ENCODE measurements at places on chromosomes 6 and 20.

- peak; percentile 94 for DNase-seq
These were observed 351.7 kb upstream of the ARID1B start for GRCh38 chr6:156425359-156426020.

GRCh38 chr6:121399966-121400365, 35.5 kb upstream of the GJA1 start:
- no peak for DNase-seq

DNA sequence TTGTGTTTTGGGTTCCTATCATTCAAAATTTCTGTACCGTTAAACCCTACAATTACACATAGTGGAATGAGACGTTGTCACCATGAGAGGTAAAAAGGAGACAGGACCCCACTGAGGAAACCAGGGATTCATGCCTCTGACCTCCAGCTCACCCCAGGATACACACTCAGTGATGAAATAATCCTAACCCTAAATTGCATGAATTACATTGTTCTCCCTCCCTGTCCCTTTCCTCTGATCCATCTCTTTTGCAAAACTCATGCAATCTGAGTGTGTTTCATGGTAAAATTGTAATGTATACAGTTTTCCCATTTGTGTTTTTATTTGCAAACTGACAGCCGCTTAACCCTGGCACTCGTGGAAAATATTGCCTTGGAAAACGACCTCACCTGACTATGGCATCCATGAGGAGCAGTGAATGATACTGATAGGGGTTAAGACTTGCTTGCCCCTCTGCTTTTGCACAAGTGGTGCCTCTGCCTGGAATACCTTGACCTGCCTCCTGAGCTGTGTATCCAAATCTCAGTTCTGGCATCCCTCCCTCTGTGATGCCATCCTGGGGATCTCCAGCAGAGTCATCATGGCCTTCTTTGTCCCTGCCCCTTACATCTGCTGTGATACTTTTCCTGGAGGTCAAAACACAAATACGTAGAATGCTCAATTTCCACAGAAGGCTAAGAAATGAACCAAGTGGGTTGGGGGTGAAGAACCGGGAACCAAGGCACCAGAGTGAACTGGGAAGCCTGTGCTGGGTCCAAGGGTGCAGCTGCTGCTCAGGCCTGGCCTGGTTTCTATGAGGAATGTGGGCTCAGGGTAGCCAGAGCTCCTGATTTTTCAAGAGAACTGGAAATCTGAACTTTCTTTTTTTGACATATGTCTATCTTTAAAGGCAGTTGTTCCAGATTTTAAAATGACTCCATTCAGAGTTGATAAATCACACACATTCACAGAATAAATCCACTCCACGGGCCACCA, 211.6 kb upstream of the ZNF217 start:
- DNase-seq = no peak

DNA sequence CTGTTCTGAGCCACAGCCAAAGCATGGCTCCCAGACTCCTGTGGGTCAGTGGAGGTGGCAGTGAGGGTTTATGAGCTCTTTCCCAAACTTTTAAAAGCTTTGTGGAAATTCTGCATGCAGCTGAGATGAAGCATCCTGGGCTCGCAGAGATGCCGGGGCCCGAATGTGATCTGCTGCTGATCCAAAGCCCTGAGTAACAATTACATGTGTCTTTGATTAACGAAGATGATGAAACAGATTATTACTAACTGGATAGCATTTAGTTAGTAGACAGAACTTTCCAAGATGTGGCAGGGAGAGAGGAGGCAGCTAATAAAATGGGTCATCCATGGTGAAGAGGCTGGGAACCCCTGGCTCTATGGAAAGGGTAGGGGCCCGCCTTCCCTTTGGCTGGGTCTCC, 43.9 kb upstream of the MDFI start:
- DNase-seq = peak; percentile 83

DNA sequence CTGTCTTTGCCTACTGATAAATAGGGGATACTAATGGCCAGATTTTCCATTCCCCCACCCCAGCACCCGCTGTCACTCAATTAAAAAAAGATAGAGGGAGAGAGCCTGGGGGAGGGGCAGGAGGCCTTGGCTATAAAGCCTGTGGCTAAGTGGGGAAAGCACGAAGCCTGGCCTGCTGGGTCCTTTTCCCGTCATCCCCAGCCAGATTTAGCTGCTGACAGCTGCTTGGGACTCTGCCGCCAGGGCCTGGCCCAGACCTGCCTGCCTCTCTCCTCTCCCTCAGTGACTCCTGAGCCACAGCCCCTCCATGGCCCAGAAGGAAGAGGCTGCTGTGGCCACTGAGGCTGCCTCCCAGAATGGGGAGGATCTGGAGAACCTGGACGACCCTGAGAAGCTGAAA, at the start of gene APOBEC2:
Gene APOBEC2 (plus strand): TSS at position 162 of the 400 bp plus-strand sequence. CDS start 146 bp downstream, at position 308.
- DNase-seq = no peak

- DNase-seq = no peak
These were observed 175.7 kb downstream of the DLL1 start for GRCh38 chr6:170114956-170115855.

GRCh38 chr6:53100561-53100960, 35.4 kb downstream of the FBXO9 start:
- peak; percentile 16 for DNase-seq

DNA sequence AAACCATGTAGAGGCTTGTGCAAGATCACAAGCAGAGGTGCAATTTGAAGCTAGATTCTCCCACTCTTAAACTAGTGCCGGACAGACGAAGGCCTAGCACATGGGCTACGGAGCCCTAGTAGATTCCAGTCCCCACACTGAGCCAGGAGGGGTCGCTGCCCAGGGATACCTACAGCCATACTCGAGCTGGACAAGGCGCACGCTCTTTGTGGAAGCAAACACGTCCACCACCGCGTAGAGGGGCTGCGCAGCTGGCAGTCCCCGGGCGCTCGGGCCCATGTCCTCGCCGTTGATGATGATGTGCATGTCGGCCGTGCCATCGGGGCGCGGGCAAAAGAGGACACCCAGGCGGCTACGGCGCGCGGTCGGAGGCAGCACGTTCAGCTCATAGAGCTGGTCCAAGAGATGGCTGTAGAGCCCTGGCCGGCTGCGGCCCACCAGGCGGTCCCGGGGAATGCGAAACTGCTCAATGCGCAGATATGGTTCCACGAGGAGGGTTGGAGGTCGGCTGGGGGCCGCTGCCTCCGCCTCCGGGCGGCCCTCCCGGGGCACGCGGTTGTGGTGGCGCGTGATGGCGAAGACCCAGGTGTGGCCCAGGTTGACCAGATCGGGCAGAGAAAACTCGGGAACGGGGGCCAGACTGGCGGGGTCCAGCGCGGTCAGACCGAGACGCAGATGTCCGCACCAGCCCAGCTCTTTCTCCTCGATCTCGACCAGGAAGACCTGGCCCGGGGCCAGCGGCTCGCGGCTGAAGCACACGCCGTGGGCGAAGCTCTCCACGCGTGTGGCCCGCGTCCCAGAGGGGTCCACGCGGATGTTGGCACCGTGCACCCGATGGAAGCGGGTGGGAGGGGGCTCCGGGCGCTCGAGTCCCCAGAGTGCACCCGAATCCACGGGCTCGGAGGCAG, 677 bp downstream of the NEURL2 start:
- peak; percentile 81 for DNase-seq

DNA sequence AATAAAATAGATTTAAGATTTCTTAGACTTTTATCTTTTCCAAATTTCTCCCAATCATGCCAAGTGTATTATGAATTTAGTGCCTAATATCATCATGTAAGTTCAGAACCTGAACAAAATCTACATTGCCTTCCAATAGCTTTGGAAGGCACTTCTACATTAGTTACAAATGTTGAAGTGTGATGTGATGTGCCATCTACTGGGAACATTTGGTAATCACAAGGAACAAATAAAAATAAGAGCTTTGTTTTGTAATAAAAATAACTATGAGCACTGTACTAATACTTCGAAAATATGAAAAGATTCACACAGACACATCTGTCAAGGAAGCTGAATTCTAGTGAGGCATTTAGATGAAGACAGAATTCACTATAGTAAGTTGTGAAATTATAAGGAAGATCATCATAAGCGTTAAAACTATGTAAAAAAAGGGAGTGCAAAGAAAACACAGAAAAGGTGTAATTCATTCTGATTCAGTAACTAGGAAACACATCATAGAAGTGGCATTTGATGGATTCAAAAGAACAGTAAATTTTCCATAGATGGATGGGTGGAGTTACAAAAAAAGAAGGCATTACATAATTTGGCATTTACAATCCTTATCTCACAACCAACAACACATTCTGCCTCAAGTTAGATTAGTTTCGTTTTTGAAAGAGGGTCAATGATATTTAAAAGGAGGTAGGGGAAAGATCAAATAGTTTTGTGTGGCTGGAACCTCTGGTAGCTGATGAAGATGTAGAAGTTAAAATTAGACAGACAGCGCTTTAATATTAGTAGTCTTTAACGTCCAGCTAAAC, 161.0 kb downstream of the ASCC3 start:
- peak; percentile 35 for DNase-seq

DNA sequence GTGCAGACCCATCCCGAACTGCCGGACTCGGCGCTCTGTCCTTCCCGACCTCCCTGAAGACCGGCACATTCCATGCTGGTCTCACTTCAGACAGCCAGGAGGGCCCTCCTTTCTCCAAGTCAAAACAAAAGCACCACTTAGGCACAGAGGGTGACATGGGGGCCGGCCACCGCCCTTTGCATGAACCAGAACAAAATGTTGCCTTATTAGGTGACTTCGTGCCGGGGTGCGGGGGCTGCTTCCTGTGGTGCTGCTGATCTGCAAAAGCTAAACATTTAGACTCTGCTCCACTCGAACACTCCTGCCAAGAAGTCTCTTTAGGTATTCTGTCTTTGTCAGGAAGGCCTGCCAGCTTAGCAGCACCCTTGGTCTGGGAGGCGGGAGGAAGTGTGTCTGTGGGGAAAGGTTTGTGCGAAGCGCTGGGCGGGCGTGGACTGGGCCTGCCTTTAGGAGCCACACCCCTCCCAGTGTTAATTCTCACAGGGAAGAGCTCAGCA, 133.8 kb downstream of the SMOC2 start:
- DNase-seq = no peak

- DNase-seq = no peak
These were observed 517 bp downstream of the ACTL10 start for GRCh38 chr20:33667245-33667675.

GRCh38 chr6:134722200-134722870, 227.6 kb downstream of the ALDH8A1 start:
- peak; percentile 87 for DNase-seq

DNA sequence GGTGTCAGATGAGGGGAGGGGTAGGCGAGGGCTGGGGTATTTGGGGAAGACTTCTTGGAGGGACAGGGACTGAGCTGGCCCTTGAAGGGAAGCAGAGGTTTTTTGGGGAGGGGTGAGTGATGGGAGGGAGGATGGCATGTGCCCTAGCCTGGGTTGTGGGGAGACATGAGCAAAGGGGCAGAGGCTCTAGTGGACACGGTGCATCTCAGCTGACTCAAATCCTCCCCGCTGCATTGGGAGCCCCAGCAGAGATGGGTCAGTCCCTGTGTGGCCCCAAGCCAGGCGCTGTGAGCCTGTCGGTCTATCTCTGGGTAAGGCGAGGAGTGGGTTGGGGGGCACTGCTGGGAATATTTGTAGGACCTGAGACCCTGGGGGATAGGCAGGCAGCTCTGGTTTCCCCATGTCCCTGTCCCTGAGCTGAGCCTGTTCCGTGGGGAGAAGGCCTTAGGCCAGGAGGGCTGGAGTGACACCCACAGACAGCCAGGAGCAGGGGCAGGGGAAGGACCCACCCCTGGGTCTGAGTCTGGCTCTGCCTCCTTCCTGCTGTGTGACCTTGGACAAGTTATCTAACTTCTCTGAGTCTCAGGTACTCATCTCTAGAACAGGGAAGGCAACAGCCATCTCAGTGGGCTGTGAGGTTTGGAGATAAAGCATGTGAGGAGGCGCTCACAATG, 36.0 kb downstream of the SPDEF start:
- no peak for DNase-seq

DNA sequence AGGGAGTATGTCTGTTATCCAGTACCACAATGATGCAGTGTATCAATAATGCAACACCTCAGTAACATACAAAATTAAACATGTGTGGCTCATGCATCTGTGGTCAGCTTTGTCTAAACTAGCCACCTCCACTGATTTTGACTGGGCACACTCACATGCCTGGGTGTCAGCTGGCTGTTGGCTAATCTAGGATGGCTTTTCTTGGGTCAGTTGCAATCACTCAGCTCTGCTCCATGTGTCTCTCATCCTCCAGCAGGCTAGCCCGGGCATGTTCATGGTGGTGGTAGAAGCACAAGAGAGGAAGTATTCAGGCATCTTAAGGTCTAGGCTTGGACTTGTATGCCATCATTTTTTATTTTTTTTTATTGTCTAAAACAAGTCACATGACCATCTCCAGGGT, 59.3 kb upstream of the JAG1 start:
- no peak for DNase-seq

DNA sequence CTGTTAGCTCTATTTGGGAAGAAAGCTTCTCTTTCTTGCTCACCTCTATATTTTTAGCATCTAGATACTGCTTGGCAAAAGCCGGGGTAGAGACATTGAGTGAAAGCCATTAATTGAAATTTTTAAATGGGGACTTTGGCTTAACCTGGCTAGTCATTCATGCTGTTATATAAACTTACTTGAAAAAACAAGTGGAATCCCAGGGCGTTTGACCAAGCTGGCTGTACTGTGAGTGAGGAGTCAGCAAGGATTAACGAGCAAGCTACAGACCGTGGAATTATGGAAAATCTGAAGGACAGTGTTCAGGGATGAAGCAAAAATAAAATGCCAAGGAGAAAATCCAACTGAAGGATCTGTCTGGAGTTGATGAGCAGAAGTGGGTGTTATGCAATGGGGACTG, 232.0 kb downstream of the GRM1 start:
- DNase-seq = no peak

- no peak for DNase-seq
These were observed 119.8 kb downstream of the RFX6 start for GRCh38 chr6:116996842-116997241.

DNA sequence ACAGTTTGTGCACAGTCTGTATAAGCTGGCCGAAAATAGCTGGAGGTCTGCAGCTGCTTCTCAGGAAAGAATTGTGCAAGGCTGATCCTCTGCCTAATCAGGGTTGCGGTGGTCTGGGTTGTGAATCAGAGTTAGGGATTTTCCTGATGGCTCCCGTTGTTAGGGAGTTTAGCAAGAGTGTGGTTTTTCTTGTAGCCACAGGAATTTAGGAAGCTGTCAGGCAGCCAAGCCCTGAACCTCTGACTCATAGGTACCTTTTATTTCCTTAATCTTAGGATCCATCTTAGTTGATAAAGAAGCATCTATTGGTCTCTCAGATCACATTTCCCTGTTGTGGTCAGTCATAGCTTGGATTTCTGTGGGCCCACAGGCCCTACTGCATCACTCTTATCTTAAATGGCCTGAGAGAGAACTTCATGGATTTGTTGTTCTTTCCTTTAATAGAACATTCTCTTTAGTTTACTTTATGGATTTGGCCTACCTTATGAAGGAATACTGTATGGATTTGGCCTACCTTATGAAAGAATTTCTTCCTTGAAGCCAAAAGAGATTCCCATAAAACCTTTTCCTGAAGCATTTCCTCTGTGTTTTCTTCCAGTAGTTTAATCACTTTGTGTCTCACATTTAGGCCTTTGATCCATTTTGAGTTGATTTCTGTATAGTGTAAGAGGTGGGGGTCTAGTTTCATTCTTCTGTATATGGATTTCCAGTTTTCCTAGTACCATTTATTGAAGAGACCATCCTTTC, 10.3 kb downstream of the KIF25 start:
- peak; percentile 100 for DNase-seq

Data from fibroblast of upper back skin (primary cell).